ENCODE measurements at places on chromosomes 3 and 15.

DNA sequence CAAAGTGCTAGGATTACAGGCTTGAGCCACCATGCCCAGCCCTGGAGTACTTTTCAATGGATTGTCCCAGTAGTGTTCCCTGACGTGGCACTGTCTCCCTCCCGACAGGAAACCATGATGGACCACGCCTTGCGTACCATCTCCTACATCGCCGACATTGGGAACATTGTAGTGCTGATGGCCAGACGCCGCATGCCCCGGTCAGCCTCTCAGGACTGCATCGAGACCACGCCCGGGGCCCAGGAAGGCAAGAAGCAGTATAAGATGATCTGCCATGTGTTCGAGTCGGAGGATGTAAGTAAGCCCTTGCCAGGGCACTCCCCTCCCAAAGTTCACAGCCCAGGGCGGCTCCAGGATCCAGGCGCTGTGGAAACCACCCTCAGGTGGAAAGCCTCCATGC is 168.1 kb downstream of the NSMCE3 start:
- DNase-seq = no peak

- DNase-seq = peak; percentile 69
Measured at GRCh38 chr3:10949197-10949596, 43.4 kb upstream of the SLC6A1 start.

DNA sequence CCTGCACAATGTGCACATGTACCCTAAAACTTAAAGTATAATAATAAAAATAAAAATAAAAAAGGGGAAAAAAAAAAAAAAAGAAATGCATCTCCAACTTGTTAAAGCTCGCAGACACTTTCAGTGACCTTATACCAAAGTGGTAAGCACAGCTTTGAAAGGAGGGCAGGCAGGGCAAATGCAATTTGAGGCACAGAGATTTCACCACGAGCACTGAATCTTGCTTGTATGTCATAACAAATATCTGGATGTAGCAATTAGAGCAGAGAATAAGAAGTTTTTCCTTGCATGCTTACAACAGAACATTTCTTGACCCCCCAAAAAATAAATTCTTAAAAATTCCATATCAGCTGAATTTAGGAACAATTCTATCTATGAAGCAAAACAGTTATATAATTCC is 66.5 kb downstream of the FBN1 start:
- DNase-seq = no peak

GRCh38 chr3:141798448-141798845 is 35.2 kb downstream of the GRK7 start:
- no peak for DNase-seq
